ENCODE measurements at places on chromosomes 2 and 18. TPM values are rescaled to one million over a fixed set of nuclear protein-coding genes. Genes with fewer than 3 reads are reported as not detected.

SLC30A3 gene
- total RNA-seq = 0.38 TPM

APLF gene
- total RNA-seq = 2.2 TPM

FZD7 gene
- total RNA-seq = 0.13 TPM

ARHGEF33 gene
- total RNA-seq = not detected

REG1B gene
- not detected for total RNA-seq

ST8SIA5 gene
- 0.08 TPM for total RNA-seq

DNA sequence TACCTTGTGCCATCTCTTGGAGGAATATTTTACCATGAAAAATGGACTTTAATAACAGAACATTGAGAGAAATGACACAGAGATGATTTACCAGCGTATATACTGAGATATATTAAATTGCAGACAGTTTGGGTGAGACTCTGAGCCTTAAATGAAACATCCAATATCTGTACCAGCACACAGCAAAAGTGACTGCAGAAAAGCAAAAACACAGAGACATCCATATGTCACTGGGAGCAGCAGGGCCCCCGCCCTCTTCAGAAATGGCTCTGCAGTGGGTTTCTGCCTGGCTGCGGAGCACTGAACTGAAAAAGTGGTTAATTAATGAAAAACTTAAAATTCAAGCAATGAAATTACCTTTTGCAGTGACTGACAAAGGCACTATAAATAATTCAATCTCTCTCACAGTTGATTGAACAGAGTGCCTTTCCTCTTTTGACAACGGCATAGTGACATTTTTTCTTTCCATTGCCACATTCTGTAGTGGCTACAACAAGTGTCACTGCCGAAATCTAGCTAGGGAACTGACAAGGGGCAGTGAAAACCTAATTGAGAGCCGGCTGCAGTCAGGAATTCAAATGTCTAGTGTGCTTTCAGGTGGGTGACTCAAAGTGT is 353.4 kb downstream of the ALK start:
- H3K27me3 ChIP-seq = peaks cover 26% of the 10 kb centered on the region
- H3K4me1 ChIP-seq = no peaks in the 10 kb centered on the region
- DNase-seq = no peak

GRCh38 chr2:178553047-178553446 is 72.8 kb downstream of the PLEKHA3 start:
- H3K4me1 ChIP-seq = no peaks in the 10 kb centered on the region
- no peak for DNase-seq
- H3K36me3 ChIP-seq = no peaks in the 10 kb centered on the region
- no peak overlapping the region for H3K4me3 ChIP-seq
- H3K27ac ChIP-seq = no peak overlapping the region

GRCh38 chr2:922185-922584 is 28.5 kb upstream of the SNTG2 start:
- no peak for DNase-seq
- no peaks in the 10 kb centered on the region for H3K4me1 ChIP-seq
- H3K4me3 ChIP-seq = no peak overlapping the region

- no peak for DNase-seq
- no peaks in the 10 kb centered on the region for H3K27me3 ChIP-seq
- H3K4me1 ChIP-seq = peaks cover 8% of the 10 kb centered on the region
- H3K36me3 ChIP-seq = peaks cover 33% of the 10 kb centered on the region
Observed at GRCh38 chr18:48693006-48693405, 154.2 kb downstream of the CTIF start.

GRCh38 chr18:75752740-75753263 is 325.3 kb upstream of the SMIM21 start:
- H3K4me1 ChIP-seq = no peaks in the 10 kb centered on the region
- no peaks in the 10 kb centered on the region for H3K36me3 ChIP-seq
- H3K4me3 ChIP-seq = no peak overlapping the region
- H3K27me3 ChIP-seq = no peaks in the 10 kb centered on the region
- no peak overlapping the region for H3K27ac ChIP-seq
- no peak for DNase-seq

DNA sequence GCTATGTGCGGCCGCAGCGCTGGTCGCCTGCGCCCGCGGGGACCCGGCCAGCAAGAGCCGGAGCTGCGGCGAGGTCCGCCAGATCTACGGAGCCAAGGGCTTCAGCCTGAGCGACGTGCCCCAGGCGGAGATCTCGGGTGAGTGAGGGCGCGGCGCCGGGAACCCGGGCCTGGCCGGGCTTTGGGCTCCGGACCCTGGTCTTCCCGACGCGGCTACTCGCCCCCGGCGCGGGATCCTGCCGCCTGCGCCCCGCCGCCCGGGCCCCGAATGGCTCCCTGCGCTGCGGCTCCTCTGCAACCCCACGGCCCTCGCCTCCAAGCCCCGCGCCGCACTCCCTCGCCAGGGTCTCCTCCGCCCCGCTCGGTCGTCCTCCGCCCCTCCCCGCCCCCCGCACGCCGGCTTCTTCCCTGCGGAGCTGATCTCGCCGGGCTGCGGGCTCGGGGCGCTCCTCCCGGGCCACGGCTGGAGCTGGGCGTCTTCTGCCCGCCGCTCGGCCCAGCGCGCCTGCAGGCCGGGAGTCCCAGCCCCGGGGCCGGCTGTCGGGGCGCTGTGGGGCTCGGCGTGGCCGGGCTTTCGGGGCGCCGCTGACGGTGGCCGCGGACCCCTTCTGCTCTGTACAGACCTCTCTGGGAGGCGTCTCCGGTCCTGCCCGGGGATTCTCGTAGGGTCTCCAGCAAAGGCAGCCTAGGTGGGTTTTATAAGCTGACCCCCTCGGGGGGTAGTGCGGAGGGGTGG is 652 bp downstream of the GPC1 start:
- H3K27ac ChIP-seq = no peak overlapping the region
- no peak for DNase-seq
- H3K4me3 ChIP-seq = peak overlapping the region; percentile 57
- H3K27me3 ChIP-seq = peaks cover 60% of the 10 kb centered on the region

DNA sequence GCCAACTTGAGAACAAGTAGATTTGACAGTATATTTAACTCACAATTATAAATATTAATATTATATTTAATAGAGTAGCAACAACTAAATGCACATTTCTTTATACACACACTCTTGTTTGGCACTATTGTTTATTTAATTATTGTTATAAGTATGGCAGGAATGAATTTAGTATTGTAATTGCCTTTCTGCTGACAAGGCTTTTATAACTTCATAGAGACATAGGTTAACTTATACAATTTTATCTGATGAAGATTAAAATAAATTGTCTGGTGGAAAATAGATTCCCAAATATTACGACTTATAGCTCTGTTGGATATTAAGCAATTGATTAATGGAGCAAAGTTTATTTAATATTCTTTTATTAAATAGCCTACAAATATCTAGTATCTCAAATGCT is 347.9 kb upstream of the CDH19 start:
- no peak overlapping the region for H3K27ac ChIP-seq
- H3K4me3 ChIP-seq = no peak overlapping the region
- no peaks in the 10 kb centered on the region for H3K36me3 ChIP-seq
- H3K27me3 ChIP-seq = no peaks in the 10 kb centered on the region
- no peaks in the 10 kb centered on the region for H3K4me1 ChIP-seq

Measured in HepG2 (cell line).